ENCODE measurements at places on chromosomes 12 and 14.

DNA sequence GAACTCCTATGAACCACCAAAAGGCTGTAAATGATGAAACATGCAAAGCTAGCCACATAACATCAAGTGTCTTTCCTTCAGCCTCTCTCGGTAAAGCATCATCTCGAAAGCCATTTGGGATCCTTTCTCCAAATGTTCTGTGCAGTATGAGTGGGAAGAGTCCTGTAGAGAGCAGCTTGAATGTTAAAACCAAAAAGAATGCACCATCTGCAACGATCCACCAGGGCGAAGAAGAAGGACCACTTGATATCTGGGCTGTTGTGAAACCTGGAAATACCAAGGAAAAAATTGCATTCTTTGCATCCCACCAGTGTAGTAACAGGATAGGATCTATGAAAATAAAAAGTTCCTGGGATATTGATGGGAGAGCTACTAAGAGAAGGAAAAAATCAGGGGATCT is 61.2 kb downstream of the ATG14 start:
- DNase-seq = no peak

- DNase-seq = peak; percentile 45
These were observed 42.7 kb upstream of the NID2 start for GRCh38 chr14:52111583-52111982.

- peak; percentile 21 for DNase-seq
These were observed 775.7 kb downstream of the SLC6A15 start for GRCh38 chr12:84136862-84137367.

DNA sequence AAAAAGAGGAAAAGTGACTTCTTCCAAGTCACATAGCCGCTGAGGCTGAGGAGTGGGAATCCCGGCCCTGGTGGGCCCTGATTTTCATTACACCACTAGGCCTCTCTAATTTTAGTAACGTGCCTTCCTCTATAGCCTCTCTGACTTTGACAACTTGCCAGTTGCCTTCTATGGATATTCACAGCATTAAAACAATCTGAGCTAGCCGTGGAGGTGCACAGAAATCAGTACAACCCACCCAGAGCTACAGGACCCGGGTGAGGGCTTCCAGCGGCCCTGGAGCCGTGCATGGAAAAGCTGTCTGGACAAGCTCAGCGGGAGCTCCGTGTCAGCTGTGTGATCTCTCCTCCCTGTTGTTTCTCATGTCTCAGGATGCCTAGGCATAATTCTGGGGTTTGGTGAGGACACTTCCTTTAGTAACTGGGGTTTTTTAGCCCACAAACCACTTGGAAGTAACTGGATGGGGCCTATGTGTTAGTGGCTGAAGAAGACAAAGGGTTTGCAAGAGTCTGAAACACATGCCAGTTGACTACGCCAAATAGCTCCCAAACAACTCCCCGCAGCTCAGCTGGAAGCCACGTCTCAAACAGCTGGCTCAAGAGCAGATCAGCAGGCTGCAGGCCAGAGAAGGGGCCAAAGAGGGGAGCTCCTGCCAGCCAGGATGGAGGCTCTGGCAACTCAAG is 53.0 kb downstream of the SSH1 start:
- DNase-seq = peak; percentile 98

- DNase-seq = peak; percentile 9
These were observed 35.9 kb downstream of the SLC4A8 start for GRCh38 chr12:51460519-51460918.

DNA sequence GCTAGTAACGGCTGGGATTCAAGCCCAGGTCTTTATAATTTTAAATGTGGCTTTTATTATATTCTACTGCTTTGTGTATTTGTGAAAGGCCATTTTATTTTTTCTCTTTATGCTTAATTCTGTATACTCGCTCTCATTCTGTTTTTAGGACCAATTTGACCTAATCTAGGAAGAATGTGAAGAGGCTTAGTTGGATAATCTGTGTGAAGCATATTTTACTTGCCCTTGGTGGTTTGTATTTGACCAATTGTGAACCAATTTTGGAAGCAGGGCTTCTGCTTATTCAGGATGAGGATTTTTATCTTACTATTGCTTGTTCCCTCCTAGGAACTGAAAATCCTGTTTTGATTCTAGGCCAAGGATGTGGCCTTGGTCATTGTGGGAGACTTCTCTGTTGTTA is 113.1 kb downstream of the TTC6 start:
- peak; percentile 23 for DNase-seq

DNA sequence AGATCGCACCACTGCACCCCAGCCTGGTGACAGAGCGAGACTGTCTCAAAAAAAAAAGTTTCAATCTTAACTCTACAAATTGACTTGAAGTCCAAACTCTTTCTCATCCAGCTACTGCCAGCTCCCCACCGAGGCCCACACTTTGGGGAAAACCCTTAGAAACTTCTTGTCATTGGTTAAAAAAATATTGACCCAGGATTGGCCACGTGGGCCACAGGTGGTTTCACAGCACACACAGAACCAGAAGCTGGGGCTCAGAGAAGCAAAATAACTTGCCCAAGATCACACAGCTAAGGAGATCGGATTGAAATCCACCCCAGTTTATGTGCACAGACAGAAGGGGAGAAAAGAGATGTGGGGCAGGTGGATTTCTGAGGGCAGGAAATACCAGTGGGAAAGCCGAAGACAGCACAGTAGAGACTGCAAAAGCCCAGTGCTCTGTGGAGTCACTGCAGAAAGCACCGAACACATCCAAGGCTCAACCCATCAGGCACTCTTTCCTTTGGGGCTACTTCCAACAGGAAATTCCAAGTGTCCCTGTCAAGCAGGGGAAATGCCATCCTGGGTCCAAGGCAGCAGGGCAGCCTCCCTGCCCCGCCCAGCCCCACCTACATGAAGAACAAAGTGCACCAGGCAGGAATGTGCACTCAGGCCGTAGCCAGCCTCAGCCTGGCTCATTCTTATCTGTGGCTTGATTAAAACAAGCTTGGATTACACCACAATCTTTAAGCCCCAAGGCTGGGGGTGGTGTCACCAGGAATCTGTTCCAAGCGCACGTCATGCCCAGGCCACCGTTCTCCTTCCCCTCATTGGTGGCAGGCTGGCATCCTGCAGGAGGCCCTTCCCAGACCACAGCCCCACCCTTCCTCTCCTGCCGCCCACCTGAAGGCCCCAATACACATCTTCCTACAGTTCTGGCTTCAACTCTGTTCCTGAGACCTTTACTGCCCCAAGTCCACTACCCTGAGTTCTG is 72.5 kb downstream of the ITPK1 start:
- peak; percentile 74 for DNase-seq

DNA sequence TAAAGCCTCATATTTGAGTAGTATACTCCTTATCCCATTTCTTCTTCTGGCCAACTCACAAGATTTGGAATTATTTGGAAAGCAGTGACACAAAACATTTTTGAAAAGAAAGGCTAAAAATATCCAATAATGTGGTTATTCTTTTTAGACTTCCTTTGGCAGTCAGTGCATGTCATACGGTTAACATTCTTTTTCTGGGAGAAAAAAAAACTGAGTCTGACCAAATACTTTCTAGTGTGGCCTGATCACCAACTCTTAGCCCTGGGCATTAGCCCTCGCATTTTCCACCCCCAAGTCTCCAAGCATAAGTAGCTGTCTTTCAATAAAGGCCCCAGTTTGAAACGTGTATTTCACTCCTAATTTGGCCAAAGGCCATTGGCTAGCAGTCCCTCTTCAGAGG is 5.9 kb downstream of the RASSF3 start:
- DNase-seq = no peak

DNA sequence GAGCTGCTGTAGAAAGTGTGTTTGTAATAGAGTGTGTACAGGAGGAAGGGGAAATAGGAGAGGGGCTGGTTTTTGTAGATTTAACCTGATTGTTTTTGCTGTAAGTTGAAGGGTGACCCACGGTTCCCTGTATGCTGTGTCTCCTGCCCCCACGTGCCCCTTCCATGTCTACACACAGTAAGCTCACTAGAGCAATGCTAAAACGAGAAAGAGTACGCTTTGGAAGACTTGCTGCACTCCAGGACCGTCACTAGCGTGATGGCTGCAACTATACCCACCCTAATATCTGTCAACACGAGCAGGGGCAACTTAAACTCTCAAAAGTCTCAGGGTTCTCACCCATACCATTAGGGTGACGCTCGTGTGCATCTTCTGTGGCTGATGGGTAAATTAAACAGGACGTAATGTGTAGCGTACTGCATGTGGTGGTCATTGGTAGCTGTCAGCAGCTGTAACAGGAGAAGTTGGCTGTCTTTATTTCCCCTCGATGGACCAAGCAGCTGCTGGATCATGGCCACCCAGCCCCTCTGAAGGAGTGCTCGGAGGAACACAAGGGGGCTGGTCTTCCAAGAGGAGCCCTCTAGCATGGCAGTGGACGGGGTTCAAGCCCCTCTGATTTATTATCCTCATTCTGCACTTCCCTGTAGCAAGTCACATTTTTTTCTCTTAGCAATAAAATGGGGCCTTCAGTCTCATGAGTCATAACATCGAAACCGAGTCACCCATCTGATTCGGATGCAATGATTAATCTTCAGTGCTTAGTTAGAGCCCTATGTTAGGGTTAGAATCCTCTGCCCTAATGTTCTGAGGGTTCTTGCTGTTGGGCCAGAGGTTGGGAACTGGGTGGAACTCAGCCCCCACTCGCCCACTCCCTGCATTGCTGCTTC is 14.0 kb downstream of the CCND2 start:
- no peak for DNase-seq

GRCh38 chr14:56514663-56515371 is 64.8 kb upstream of the TMEM260 start:
- peak; percentile 3 for DNase-seq

DNA sequence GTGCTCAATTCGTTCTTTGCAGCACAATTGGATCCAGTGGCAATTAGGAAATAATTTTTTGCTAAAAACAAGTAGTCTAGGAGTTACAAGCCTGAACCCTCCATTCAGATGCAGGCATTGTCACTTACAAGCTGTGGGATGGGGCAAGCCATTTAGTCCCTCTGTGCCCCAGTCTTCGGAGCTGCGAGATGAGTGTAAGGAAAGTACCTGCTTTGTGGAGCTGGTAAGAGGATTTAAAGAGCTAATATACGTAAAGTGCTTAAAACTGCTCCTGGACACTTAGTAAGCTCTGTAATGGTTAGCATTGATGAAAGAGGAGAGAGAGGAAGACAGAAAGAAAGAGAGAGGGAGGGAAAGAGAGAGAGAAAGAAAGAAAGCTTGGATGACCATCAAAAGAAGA is 112.5 kb downstream of the LGMN start:
- no peak for DNase-seq

- no peak for DNase-seq
These were observed 181.9 kb downstream of the NUAK1 start for GRCh38 chr12:105956662-105957457.

DNA sequence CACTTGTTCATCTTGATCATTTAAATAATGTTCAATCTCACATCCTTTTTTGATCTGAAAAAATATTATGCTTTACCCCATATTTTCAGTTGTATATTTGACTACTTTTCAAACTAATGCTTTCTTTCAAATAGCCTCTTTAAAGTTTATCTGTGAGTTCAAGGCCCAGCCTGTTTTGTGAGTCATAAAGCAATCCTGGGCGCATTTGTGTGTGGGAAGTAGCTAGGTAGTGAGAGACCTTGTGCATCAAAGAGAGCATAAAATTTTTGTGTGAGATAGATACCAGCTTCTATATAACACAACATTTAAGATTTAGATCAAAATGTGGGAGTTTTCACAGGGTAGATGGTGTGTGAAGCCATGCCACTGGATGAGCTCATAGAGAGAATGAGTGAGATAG is 405.6 kb downstream of the NAV3 start:
- DNase-seq = no peak

DNA sequence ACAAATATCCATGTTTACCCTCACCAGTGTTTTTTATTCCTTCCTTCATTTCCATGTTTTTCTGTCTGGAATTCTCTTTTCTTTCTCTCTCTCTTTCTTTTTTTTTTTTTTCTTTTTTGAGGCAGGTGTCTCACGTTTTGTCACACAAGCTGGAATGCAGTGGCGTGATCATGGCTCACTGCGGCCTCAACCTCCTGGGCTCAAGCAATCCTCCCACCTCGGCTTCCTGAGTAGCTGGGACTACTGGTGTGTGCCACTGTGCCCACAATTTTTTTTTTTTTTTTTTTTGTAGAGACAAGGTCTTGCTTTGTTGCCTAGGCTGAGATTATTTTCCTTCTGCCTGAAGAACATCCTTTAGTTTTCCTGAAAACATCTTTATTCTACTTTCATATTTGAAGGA is 15.0 kb upstream of the AMIGO2 start:
- peak; percentile 59 for DNase-seq

- peak; percentile 12 for DNase-seq
These were observed at the start of gene COL2A1 for GRCh38 chr12:48004053-48004941. Gene COL2A1, minus strand, starts transcription at chr12:48004476. Its CDS starts 155 bp downstream, at chr12:48004321.

DNA sequence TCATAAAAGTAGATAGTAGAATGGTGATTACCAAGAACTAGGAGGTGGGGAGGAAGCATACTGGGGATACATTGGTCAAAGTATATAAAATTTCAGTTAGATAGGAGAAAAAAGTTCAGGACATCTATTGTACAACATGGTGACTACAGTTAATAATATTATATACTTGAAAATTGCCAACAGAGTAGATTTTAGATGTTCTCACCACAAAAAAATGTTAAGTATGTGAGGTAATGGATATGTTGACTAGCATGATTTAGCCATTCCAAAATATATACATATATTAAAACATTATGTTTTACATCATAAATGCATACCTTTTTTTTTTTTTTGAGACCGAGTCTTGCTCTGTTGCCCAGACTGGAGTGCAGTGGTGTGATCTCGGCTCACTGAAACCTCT is 31.0 kb downstream of the TMEM116 start:
- peak; percentile 9 for DNase-seq

DNA sequence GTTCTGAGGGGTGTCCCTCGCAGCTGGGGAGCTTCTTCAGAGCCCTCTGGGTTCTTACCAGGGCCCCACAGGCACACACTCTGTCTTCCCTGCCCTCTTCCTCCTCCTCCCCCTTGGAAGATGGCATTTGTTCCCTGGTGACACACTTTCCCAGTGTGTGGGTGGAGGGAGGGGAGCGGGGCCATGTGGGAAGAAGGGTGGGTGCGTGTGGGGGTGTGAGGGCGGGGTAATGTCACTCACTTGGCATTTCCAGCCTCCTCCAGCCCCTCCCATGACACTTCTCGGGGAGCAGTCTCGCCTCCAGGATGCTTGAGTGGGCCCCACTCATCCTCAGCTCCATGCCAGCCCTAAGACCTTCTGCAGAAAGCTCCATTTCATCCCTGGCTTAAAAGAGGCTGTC is 61.3 kb downstream of the ADCK1 start:
- no peak for DNase-seq

GRCh38 chr14:104632781-104633180 is 28.2 kb upstream of the TMEM179 start:
- no peak for DNase-seq

DNA sequence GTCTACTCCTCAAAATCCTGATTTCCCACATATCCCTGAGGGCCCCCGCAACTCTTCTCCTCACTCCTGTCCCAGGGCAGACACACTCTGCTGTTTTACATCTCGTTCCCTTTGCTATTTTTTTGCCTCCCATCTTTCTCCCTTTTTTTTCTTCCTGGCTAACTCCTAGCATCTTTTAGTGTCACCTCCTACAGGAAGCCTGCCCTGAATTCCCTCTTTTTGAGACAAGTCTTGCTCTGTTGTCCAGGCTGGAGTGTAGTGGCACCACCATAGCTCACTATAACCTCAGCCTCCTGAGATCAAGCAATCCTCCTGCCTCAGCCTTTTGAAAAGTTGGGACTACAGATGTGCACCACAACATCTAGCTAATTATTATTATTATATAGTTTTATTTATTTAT is 13.3 kb downstream of the MORN3 start:
- no peak for DNase-seq

Data from astrocyte of the spinal cord (primary cell).